ENCODE measurements at places on chromosomes 5 and 9. TPM values are rescaled to one million over a fixed set of nuclear protein-coding genes. Genes with fewer than 3 reads are reported as not detected.

Gene C9orf153
- total RNA-seq, result 0.43 TPM

Gene HEMGN
- total RNA-seq, result 1.1 TPM

Gene ANKRD31
- 0.51 TPM for total RNA-seq

Gene TAS2R1
- not detected for total RNA-seq

Gene DDX4
- total RNA-seq, result not detected

Gene PCDHA4
- total RNA-seq, result 0.60 TPM

Gene C5
- 10.4 TPM for total RNA-seq

Gene CCDC183
- 1.6 TPM for total RNA-seq

Gene SLC6A7
- not detected for total RNA-seq

Gene PTBP3
- total RNA-seq, result 88.1 TPM

Gene FOXD4L6
- not detected for total RNA-seq

Gene ADAMTS12
- total RNA-seq, result 1.4 TPM

Gene XPA
- total RNA-seq, result 15.2 TPM

Gene FRMPD1
- total RNA-seq, result 0.34 TPM

Gene CD74
- total RNA-seq, result 4,229 TPM

Gene ARID3C
- not detected for total RNA-seq

Gene HOMER1
- 3.4 TPM for total RNA-seq

Gene CCDC171
- 1.9 TPM for total RNA-seq

Gene F2RL1
- total RNA-seq, result 7.3 TPM

Gene EGR1
- total RNA-seq, result 6.6 TPM

All from spleen (tissue), 13 donors.